ENCODE measurements at places on chromosomes 3 and 15.

- no peak for DNase-seq
Observed at GRCh38 chr3:186330772-186331460, 31.1 kb downstream of the DGKG start.

- no peak for DNase-seq
Observed at GRCh38 chr3:157066335-157067098, 93.4 kb downstream of the CCNL1 start.

- no peak for DNase-seq
Observed at GRCh38 chr15:101498076-101498716, 8.7 kb upstream of the PCSK6 start.

GRCh38 chr3:67715971-67716370, 61.6 kb upstream of the SUCLG2 start:
- no peak for DNase-seq

GRCh38 chr3:101204246-101204645, 116.1 kb downstream of the IMPG2 start:
- DNase-seq: no peak

- DNase-seq: no peak
Observed at GRCh38 chr3:46080969-46081345, 53.7 kb upstream of the XCR1 start.

- DNase-seq: no peak
Observed at GRCh38 chr3:7720649-7721297, 780.9 kb upstream of the LMCD1 start.

- no peak for DNase-seq
Observed at GRCh38 chr3:1661839-1662238, 436.8 kb upstream of the CNTN4 start.

GRCh38 chr15:64284042-64284441, 71.9 kb downstream of the CSNK1G1 start:
- DNase-seq: no peak

- DNase-seq: no peak
Observed at GRCh38 chr3:69088063-69088462, 3.3 kb downstream of the ARL6IP5 start.

DNA sequence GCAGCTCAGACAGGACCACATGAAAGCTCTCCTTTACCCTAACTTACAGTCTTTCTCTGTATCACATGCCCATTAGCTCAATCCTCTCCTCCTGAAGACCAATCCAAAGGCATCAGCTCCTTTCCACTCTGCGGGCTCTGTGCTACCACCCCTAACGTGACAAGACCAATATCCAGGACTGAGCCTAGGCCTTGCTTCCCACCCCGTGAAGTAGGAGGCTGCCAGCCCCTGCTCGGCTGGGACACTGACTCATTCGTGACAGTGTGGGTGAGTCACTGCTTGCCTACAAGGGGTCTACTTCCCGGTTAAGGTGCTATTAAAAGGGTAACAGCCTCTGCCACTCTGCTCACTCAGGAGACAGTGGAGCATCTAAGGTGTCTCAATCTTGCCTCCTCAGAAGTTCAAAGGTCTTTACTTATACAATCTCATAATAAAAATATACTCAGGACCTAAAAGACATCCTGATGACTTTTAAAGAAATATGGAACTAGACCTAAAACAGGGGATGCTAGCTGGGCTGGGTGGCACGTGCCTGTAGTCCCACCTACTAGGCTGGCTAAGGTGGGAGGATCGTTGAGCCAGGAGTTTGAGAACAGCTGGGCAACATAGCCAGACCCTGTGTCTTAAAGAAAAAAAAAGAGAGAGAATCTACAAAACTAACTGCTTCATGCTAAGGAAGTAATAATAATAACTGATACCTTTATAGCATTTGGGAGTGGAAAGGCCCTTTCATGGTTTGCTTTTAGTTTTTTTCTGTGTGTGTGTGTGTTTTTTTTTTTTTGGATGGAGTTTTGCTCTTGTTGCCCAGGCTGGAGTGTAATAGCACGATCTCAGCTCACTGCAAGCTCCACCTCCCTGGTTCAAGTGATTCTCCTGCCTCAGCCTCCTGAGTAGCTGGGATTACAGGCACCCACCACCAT, 55.0 kb downstream of the TMEM44 start:
- no peak for DNase-seq

DNA sequence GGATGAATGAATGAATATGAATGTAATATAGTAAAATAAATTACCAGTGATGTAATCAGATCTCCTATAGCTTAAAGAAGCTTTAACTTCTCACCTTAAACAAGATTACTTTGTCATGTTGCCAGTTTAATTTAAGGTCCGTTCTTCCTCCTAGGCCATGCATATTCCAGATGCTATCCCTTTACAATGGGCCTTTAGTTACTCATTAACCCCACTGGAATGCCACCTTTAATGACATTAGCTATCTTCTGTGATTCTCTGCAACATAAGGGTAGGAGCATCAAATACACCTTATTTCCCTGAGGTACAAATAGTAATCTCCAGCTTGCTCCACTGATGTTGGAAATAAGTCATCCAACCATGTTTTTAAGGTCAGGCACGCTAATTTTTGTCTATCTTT, 63.0 kb upstream of the TIMP4 start:
- no peak for DNase-seq

DNA sequence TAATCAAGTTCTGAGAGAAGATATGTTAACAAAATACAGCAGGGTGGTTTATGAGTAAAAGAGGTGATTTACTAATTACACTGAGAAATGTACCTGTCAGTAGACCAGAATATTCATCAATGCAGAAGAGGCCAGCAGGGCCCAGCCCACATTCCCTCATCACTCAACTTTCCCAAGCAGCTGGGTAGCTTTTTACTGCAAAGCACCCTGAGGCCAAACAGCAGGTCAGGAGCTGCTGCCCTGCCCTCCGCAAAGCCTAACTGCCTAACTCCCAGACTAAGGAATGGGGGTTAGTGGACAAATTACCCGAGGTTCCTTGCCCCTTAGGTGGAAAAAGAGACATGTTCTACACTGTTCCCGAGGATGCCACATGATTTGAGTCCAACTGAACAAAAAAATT, 108.2 kb downstream of the TBL1XR1 start:
- DNase-seq: no peak

DNA sequence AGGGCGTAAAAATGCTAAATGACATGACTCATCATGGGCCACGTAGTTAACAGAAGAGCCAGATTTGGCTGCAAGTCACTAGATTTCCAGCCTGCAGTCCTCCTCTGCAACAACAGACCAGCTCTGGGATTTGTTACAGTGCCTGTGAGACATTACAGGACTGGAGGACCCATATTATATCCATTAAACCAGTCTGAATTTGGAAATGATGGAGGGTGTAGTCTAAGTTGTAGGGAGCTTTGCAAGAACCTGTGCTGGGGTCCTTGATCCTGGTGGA, 10.8 kb downstream of the ZNF774 start:
- no peak for DNase-seq

DNA sequence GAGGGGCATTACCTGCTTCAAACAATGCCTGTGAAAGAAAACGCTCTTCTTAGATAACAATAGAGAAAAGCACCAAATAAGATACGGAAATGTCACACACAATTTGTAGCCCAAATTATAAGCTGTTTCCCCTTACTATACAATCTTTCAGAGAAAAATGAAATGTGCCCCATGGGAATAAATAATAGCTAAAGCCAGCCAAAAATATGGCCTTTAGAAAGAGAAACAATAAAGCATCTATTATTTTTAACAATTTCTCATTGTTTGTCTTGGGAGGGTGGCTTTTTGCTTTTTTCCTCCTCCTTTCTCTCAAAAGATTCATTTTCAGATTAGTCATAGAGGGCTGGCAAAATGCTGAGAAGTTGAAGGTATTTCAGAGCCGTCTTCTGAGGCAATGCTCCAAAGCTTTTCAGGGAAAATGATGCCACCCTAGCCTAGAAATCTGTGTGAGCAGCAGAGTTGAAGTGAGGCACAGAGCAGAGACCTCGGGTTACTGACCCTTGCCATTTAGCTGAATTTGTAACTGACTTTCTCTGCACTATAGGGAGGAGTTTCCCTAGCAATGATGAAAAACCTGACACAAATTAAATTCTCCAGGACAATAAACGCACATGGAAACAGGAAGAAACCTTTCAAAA, 86.3 kb upstream of the PRICKLE2 start:
- no peak for DNase-seq

DNA sequence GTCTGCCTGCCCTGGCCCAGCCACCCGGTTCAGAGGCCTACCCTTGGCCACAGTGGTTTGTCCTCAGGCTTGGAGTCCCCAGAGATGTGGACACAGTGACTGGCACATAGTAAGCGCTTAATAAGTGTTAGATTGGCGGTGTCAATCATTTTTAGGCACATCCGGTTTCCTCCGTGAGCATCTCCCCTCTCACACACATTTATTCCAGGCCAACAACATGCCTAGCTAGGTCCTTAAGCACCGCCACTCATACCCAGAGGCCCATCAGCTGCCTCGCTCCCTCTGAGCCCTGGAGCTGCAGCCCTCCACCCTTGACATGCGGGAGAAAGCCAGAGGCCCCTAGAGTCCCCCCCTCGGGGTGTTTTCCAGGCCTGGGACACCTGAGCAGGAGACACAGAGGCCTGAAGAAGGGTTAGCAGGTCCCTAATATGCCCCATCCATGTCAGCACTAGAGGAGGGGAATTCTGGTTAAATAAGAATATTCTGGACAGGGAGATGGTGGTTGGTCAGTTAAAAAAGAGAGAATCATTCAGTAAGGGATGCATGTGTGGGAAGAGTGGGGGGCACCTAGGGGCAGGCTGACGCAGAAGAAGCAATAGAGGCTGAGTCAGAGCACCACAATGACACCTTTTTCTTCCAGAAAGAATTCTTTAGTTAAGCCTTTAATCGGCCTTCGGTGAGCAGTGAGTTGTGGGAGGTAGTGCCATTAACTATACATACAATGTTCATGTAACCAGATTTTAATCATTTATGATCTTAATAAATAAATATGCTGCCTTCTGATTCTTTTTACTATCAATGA, 22.3 kb downstream of the NR2F2 start:
- no peak for DNase-seq
